ENCODE measurements at places on chromosomes 3 and 15. TPM values are rescaled to one million over a fixed set of nuclear protein-coding genes. Genes with fewer than 3 reads are reported as not detected.

ZNF619 gene
- 10.1 TPM for total RNA-seq

CSTA gene
- not detected for total RNA-seq

PLSCR5 gene
- total RNA-seq: not detected

COL6A5 gene
- not detected for total RNA-seq

HRG gene
- not detected for total RNA-seq

EXD1 gene
- total RNA-seq: not detected

TMC3 gene
- total RNA-seq: not detected

SPINT1 gene
- total RNA-seq: 4.0 TPM

CFAP100 gene
- not detected for total RNA-seq

MANF gene
- 182 TPM for total RNA-seq

TEX55 gene
- total RNA-seq: not detected

PRSS50 gene
- total RNA-seq: not detected

INTS14 gene
- 51.7 TPM for total RNA-seq

CGNL1 gene
- not detected for total RNA-seq

CACNA2D3 gene
- not detected for total RNA-seq

CYP1A1 gene
- total RNA-seq: 2.8 TPM
